ENCODE measurements at places on chromosomes 12 and 14.

- no peak for DNase-seq
These were observed 10.3 kb downstream of the KCTD10 start for GRCh38 chr12:109466821-109467220.

DNA sequence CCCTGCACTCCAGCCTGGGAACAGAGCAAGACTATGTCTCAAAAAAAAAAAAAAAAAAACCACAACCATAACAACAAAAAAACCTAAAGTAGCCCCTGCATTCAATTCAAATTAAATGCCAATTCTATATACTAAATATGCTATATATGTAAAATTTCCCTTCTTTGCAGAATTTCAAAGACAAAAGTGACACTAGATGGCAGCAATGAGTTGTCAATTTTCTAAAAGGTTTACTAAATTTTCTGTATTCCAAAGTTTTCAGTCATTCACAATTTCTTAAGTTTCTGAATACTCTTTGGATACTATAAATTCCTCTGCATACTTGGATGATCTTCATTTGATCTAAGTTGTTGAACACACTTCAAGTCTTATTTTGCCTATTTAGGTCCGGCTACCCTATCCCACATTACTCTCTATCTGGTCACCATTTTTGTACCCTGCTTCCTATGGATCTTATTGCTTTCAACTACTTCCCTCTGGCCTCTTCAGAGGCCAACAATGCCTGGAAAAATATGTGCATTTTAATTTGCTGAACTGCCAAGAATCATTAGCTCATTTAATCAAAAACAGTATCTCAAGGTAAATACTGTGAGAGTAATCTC is 27.9 kb downstream of the HNRNPC start:
- peak; percentile 40 for DNase-seq

GRCh38 chr12:55727643-55728185 is 1.1 kb downstream of the CD63 start:
- peak; percentile 72 for DNase-seq

GRCh38 chr14:49886523-49886922 is 6.4 kb upstream of the ARF6 start:
- DNase-seq: no peak

GRCh38 chr14:89304972-89305703 is 111.9 kb downstream of the FOXN3 start:
- peak; percentile 30 for DNase-seq

DNA sequence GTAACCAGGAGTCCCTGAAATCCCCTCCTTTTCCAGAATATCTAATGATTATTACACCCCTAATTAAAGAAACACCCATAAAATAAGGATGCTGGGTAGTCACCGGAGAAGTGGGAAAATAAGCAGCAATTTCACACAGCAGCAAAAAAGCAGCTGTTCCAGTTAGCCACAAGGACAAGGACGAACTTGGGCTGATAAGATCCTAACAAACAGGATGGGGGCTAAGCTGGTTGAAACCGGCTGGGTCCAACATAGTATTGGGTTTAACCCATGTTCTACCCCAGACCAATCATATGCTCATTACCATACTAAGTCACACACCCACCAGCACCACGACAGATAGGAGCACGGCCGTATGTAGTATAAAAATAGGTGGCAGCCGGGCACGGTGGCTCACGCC is 100.7 kb downstream of the RPL10L start:
- no peak for DNase-seq

- no peak for DNase-seq
These were observed 91.9 kb downstream of the FRMD6 start for GRCh38 chr14:51743588-51744000.

DNA sequence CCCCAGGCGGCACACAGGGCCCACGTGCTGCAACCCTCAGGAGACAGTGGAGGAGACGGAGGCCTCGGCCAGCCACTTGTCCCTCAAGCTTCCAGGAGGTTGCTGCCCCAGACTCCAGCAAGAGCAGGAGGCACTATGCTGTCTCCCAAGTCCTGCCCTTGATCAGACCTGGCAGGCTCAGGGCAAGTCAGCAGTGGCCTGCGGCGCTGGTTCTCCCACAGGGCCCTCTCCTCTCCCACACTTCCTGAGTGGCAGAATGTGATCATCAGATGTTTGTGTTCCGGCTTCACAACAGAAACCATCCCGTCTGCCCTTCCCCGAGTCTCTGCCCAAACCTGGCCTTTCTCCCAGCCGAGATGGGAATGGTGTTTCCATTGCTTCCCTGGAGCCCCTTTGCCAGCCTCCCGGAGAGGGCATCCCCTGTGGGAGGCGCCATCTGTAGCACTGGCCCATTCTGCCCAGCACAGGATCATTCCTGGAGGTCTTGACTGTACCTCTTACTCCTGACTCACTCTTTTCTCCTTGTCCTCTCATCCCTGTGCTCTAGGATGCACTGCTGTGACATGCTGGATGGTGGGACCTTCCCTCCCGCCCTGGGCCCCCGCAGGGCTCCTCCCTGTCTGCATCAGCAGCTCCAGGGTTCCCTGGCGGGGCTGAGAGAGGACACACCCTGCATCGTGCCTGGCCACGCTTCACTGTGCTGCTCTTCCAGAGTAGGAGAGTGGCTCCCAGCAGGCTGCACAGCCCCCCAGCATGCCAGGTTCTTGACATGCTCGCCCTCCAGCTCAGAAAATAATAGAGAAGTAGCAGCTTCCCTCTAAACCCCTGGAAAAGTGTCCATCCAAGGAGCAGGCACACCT is 114.7 kb upstream of the FKBP4 start:
- DNase-seq: no peak

- no peak for DNase-seq
These were observed 29.2 kb downstream of the GALNT16 start for GRCh38 chr14:69288956-69289705.

DNA sequence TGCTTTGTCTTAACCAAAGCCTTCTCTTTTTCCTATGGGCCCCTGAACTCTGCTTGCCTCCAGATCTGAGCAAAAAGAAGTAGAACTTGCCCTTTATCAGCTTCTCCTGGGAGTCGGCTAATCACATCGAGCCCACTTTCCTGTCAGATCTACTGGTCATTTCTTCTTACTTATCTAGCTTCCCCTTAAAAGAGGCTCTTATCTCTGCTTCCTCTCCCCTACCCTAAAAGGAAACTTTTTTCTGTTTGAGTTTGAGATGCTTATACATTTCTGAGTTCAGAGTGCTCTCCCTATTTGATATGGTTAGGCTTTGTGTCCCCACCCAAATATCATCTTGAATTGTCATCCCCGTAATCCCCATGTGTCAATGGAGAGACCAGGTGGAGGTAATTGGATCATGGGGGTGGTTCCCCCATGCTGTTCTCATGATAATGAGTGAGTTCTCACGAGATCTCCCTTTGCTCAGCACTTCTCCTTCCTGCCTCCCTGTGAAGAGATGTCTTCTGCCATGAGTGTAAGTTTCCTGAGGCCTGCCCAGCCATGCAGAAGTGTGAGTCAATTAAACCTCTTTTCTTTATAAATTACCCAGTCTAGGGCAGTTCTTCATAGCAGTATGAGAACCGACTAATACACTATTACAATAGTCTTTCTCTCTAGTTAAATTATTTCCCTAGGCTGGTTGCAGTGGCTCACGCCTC is 114.7 kb upstream of the AMN1 start:
- DNase-seq: no peak

DNA sequence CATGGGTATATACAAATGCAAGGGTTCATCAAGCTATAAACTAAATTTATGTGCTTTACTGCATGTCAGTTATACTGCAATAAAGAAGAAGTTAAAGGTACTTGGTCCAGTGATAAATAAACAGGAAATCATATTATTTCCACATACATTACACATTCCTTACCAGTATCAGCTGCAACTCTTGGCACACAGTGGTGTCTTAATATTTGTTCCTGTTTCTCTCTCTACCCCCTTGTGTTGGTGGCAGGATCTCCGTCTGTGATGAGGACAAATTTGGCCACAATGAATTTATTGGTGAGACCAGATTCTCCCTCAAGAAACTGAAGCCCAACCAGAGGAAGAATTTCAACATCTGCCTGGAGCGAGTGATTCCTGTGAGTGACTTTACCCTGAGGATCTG is 19.2 kb upstream of the OAS1 start:
- no peak for DNase-seq

DNA sequence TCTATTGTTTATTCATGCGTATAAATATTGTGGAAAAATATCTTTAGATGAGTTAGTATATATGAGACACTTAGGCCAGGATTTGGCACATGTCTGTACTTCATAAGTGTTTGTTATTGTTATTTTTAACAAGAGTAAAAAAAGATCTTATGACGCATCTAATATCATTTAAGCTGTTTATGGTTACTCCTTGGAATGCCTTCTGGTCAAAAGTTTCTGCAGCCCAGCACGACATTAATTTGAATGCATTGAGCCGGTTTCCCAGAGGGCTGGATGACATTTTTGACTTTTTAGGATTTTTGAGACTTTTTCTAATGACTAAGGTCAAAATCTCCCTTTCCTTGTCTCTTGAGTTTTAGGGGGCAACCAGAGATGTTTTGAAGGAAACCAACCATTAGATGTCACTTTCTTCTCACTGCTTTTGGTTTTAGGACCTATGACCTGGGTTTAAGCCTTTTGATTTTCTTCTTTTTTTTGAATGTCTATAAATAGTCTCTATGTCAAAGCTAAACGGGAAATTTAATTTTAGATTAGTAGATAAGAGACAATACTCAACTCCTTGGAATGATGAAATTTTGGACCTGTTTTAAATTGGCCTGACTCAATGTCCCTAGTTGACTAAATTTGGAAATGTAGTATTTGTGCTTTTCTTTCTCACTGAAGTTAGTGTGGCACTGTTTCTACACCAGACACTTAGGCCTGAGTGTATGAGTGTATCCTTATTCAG is 215.5 kb downstream of the AEBP2 start:
- peak; percentile 65 for DNase-seq

- DNase-seq: no peak
These were observed 183.5 kb upstream of the CAND1 start for GRCh38 chr12:67085699-67086098.

DNA sequence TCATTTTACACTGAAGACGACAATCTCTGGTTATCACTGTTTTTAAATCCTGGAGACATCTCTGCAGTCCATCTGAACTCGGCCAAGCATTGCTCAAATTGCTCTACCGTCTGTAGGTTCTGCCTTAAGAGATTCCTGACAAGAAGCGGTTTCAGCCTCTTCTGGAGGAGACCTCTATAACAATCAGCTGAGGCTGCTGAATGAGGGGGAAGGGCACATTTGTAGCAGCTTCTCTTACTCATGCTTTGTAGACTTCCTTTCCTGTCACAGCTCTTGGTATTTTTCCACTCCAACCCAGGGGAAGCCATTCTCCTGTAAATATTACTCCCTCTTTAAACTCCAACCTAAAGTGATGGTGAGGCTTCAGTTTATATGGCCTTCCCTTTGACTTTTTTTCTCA is 3.0 kb downstream of the ARG2 start:
- peak; percentile 83 for DNase-seq

DNA sequence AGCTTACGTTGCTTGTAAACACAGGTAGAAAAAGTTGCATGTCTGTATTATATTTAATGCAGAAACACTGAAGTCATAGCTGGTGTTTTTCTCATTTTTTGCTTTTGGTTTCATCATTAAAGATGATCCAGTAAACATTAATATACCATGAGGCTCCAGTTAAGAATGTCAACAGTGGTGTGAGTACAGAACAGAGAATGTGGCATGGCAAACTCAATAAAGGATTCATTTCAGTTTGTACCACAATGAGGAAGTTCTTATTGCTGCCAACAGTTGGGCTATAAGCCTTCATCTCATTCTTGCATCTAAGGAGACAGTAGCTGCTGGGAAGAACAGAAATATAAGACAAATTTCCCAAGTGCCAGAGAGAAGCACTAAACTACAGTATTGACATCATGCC is 72.1 kb upstream of the ST8SIA1 start:
- no peak for DNase-seq

DNA sequence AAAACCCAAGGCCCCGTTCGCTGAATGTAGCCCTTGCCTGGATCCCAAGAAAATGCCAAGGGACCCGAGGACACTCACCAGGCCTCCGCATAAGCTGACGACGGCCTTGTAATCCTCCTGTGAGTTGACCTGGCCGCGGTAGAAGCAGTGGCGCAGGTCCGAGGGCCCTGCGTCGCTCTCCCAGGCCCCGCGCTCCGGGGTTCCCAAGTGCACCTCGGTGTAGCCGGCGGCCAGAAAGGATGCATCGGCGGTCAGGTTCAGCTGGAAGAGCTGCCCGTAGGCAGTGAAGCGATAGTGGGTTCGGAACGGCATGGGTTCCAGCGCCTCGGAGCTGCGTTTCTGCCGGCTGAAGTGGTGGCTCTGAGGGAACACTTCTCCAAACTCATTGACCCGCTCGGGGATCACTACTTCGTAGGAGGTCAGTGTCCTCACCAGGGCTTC is 1.2 kb downstream of the ADAMTS20 start:
- DNase-seq: no peak

GRCh38 chr12:9711664-9712063 is 21.2 kb downstream of the CLECL1 start:
- DNase-seq: peak; percentile 24

- peak; percentile 2 for DNase-seq
These were observed 168.2 kb downstream of the ACSS3 start for GRCh38 chr12:81245907-81246570.

GRCh38 chr12:99334285-99335056 is 313.1 kb upstream of the GARIN6 start:
- no peak for DNase-seq

DNA sequence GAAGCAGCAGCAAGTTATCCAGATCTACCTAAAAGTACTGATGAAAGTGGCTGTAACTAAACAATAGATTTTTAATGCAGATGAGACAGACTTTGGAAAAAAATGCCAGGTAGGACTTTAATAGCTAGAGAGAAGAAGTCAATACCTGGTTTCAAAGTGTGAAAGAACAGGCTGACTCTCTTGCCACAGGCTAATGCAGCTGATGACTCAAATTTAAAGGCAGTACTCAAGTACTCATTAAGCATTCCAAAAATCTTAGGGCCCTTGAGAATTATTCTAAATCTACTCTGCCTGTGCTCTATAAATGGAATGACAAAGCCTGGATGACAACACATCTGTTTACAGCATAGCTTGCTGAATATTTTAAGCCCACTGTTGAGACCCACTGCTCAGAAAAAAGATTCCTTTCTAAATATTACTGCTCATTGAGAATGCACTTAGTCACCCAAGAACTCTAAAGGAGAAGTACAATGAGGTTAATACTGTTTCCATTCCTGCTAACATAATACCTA is 68.6 kb upstream of the SYT1 start:
- no peak for DNase-seq

DNA sequence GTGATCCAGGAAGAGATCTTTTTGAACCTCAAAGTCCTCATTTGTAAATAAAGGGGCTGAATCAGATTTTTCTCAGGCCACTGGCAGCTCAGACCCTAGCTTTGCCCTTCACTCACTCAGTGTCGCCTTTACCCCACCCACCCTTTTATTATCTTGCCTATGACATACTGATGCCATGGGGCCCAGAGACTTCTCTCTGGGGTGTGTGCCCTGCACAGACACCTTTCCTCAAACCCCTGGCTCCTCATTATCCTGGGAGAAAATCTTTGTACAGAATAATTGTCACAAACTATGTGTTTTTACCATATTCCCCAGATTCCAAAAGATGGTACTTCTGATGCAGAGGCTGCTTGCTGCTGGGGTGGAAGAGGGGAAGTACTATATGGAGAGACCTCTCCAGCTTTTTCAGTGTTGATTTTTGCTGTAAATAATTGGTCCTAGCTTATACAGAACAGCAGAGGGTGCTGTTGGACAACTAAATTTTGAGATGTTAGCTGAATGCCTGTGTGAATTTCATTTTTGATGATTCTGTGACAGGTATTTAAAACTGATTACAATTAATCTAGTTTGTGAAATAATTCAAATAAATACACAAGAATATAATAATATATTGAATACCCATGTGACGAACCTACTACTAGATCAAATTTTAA is 53.9 kb upstream of the DCD start:
- DNase-seq: peak; percentile 36

GRCh38 chr12:98188650-98189077 is 326.7 kb upstream of the TMPO start:
- no peak for DNase-seq

- DNase-seq: no peak
These were observed 1.5 kb downstream of the SLC8B1 start for GRCh38 chr12:113333418-113333750.
